ENCODE measurements at places on chromosomes 13 and 19. TPM values are rescaled to one million over a fixed set of nuclear protein-coding genes. Genes with fewer than 3 reads are reported as not detected.

Gene CYP4F12
- 10.1 TPM for polyA plus RNA-seq

Gene SKA3
- 12.9 TPM for polyA plus RNA-seq

Gene FAAP24
- polyA plus RNA-seq, result 4.1 TPM

Gene ZNF587
- 29.8 TPM for polyA plus RNA-seq

Data from left renal pelvis (tissue), 4 donors.